Stimulated activated CD8-positive, alpha-beta memory T cell treated with anti-CD3 and anti-CD28 coated beads, Interleukin-2, amount 100 ng/mL, for 48 hours (primary cell): ENCODE measurements at places on chromosomes 12 and 14.

GRCh38 chr12:78244916-78245507 lies 414.3 kb downstream of the NAV3 start:
- no peak for DNase-seq

DNA sequence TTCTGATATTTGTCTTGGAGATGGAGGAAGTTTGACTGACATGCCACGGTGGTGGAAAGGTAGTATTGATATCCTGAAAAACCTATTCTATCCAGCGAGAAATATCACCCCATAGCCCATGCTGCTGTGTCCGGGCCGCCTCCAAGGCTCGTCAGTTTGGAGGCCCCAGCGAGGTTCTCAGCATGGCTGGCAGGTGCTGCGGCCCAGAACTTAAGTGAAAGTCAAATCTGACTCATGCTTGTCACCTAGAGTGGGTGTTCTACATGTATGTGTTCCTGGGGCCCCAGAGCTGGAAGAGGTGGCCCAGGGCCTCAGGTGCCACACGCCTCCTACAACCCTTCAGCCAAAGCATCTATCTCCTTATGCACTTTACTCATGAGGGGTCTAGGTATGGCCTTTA lies 92.9 kb downstream of the GCH1 start:
- no peak for DNase-seq

DNA sequence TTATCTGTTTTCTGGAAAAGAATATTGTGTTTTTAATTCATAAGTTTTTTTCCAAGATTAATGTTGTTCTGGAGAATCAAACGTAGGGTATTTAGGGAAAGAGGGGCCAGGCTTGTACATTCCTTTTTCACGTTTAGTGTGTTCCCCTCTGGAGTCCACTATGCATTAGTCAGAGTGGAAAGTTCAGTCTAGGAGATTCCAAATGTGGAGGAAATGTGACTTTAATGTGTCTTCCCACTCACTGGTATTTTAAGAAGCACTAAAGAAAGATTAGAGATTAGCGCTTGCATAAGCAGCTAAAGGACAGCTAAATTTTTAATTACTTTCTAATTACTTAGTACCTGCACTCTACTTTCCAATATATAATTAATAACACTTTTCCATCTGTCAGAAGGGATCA lies 4.4 kb upstream of the PDE6H start:
- no peak for DNase-seq

DNA sequence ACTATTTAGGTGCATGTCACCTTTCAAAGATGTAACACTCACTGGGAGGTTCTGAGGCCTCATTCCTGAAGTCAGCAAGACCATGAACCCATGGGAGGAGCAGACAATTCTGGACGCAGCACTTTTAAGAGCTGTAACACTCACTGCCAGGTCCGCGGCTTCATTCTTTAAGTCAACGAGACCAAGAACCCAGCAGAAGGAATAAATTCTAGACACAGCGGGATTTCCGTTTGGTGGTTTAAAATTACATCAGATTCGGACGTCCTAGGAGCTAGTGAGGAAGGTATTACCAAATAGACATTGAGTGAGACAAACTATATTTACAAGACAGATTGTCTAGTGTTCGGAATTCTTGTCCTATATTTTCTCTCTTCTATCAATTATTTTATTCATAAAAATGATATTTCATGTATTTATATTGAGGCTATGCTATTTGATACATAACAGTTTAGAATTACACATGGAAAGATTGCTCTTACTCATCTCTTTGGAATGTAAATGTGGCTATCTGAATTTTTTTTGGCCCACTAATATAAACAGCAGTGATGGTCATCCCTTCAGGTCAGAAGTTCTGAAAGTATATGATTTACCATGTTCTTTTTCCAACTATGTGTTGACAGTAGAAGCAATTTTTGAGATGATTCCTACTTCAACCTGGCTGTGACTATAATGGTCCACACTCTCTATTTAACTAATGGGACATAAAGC lies 1973.0 kb upstream of the FLRT2 start:
- DNase-seq: no peak

GRCh38 chr14:68630081-68630571 lies 162.7 kb downstream of the ZFP36L1 start:
- no peak for DNase-seq

- DNase-seq: no peak
Observed at GRCh38 chr12:113870890-113871289, 95.2 kb downstream of the RBM19 start.

- DNase-seq: no peak
Observed at GRCh38 chr14:75191100-75191499, 14.7 kb upstream of the TMED10 start.

- no peak for DNase-seq
Observed at GRCh38 chr12:76259660-76260389, 88.4 kb downstream of the BBS10 start.

GRCh38 chr12:108069651-108070165 lies 59.4 kb upstream of the WSCD2 start:
- DNase-seq: no peak

- no peak for DNase-seq
Observed at GRCh38 chr14:42011221-42011620, 404.5 kb downstream of the LRFN5 start.

DNA sequence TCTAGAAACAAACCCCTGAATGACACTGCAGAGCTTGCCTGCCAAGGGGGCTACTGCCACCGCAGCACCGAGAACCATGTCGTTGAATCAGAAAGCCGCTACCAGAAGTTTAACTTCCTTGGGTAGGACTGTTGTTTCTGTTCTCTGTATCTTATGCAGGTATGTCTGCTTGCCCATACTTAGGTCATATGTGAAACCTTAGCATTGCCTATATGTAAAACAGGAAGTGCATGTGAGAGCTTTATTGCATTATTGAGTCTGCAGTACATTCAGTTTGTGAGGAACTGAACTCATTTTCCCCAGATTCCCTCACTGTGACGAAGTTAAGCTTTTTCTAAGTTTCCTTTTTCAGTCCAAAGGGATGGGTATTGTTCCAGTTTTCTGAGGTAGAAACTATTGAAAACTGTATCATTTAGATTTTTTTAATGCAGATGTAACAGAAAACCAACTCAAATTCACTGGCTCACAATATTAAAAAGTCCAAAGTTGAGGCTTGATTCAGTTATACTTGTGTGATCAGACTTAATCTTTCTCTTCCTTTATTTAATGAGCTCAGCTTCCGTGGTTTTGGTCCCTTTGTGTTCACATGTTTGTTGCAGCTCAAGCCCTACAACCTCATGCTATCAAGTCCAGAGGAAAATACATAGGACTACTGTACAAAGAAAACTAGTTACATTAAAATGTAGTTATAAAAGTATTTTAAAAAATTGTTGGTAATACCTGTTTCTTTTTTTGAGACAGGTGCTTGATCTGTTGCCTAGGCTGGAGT lies 6.9 kb downstream of the FBXO34 start:
- DNase-seq: no peak

GRCh38 chr14:99636487-99636886 lies 8.4 kb upstream of the HHIPL1 start:
- DNase-seq: no peak

- no peak for DNase-seq
Observed at GRCh38 chr14:91140672-91141071, 26.8 kb downstream of the DGLUCY start.

- DNase-seq: no peak
Observed at GRCh38 chr12:13179211-13180074, 17.1 kb upstream of the EMP1 start.

- DNase-seq: no peak
Observed at GRCh38 chr14:60665177-60665550, 15.9 kb upstream of the SIX1 start.

- DNase-seq: no peak
Observed at GRCh38 chr12:130764475-130765185, 48.5 kb upstream of the RIMBP2 start.

GRCh38 chr12:72509891-72510290 lies 237.7 kb downstream of the TRHDE start:
- DNase-seq: no peak

GRCh38 chr12:19757317-19757877 lies 318.1 kb downstream of the AEBP2 start:
- no peak for DNase-seq

DNA sequence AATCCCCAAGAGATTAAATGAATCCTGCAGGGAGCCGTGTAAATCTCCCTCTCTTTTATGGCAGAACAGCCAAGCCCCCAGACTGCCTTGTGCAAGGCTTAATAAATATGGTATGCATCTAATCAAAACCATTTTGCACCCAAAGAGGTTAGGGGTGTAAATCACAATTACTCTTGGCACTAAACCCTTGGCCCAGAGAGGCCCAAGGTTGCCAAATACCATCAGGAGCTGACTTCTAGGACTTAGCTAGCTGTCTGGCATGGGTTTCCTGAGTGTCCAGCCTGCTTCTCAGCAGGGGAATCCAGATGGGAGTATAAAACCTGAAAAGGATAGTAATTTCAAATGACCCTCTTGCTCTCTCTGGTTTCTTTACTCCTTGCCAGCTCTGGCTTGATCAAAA lies 610.4 kb downstream of the MED13L start:
- DNase-seq: no peak

- DNase-seq: no peak
Observed at GRCh38 chr12:80086025-80086424, 13.3 kb upstream of the OTOGL start.

DNA sequence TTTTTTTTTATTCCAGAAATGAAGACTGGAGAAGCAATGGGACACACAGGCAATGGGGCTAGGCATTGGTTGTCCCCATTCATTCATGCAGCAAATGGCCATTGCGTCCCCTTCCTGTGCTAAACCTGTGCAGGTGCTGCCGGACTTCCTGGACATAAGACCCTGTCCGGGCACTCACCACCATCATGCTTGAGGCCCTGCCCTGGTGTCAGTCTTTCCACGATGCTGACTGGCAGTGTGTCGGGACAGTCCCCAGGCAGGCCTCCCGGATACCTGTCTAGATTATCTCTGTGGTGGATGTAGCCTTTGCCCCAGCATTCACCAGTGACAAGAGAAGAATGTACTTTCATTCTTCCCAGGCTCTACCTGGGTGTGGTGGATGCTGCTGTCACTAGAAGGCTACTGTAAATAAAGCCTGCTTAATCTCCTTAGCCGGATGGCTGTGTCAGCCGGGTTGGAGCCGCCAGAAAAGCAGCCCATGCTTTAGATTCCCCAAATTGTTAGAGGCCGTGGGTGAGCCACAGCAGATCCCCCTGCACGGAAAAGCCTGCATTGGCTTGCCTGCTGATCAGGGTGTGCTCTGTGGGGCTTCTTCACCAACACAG lies 94.5 kb upstream of the PARP11 start:
- no peak for DNase-seq

- DNase-seq: no peak
Observed at GRCh38 chr14:31113794-31114193, 87.6 kb upstream of the STRN3 start.

- DNase-seq: no peak
Observed at GRCh38 chr12:46362895-46363581, 9.5 kb downstream of the SLC38A2 start.

GRCh38 chr12:80761838-80762237 lies 45.1 kb downstream of the MYF5 start:
- no peak for DNase-seq

- no peak for DNase-seq
Observed at GRCh38 chr12:41683023-41683422, 461.7 kb downstream of the GXYLT1 start.

- DNase-seq: no peak
Observed at GRCh38 chr12:2236506-2237294, 183.9 kb downstream of the CACNA1C start.

GRCh38 chr14:29734732-29735131 lies 192.9 kb downstream of the PRKD1 start:
- DNase-seq: no peak

DNA sequence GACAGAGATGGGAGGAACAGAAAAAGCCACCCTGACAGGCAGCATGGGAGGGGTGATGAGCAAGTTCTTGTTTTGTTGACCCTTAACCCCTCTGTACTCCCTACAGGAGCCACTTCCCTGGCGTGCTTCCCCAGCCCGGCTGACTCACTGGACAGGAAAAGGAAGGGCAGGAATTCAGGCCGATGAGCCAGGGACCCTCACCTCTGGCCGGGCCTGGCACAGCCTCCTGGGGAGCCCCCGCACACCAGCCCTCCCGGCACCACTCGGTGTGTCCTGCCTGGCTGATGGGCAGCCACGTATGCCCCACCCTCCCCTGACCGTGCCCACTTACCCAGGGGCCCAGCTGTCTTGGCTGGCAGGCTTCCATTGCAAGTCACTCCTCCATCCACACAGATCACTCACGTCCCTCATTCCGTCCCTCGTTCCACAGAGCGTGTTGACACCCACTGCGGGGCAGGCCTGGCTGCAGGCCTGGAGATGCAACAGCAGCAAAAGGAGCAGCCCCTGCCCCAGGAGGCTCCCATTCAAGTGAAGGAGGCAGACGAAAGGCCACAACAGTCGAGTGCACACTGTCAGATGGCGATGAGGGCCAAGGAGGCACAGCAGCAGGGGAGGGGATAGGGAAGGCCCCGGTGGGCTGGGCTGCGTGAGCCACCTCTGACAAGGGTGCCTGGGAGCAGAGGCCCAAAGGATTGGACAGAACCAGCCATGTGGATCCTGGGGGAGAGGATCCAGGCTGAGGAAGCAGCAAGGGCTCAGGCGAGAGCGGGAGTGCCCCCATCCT lies 19.7 kb upstream of the CD9 start:
- DNase-seq: no peak

DNA sequence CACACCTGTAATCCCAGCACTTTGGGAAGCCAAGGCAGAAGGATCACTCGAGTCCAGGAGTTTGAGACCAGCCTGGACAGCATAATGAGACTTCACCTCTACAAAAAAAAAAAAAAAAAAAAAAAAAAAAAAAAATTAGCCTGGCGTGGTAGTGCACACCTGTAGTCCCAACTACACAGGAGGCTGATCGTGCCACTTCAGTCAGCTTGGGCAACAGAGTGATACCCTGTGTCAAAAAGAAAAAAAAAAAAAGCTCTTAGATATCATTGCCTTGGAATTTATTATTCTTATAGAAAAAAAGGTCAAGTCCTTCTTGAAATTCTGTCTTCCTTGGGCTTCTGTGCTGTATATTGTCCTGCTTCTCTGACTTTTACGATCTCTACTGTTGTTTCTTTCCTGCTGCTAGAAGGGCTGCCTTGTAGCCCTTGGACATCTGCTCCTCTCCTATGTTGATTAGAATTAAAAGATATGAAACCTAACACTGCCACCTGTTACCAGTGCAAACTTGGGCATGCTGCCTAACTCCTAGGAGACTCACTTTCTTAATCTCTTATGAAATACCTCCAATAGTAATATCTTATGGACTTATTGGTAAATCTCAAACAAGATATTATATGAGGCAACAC lies 5.7 kb downstream of the TMEM19 start:
- no peak for DNase-seq

GRCh38 chr12:104551-105081 lies 38.0 kb downstream of the IQSEC3 start:
- DNase-seq: no peak
